ENCODE measurements at places on chromosomes 13 and 19. TPM values are rescaled to one million over a fixed set of nuclear protein-coding genes. Genes with fewer than 3 reads are reported as not detected.

DNA sequence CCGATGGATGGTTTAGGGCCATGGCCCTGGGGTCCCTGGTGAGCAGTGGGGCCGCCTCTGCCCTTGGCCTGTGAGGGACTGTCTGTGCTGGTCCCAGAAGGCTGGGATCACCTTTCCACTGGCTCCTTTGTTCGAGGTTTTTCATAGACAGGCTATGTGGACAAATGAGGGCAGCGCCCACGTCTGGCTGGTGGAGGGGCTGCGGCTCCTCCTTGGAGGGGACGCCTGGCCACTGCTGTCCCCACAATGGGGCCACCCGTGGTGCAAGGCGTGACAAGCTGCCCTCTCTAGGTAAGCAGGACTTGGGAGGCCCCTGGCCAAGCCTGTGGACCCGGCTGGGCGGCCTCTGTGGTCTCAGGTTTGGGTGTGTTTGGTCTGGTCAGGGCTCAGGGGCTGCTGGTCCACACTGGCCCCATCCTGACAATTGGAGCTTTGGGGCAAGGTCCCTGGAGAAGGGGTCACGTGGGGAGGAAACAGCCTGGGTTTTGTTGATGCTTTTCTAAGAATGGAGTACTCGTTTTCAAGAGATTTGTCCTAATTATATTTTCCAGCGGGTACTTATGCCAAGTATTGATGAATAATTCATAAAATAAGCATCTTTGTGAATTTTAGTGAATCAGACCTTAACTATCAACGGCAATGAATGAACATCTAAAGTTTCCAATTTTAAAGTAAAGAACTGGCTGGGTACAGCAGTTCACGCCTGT is 33.3 kb downstream of the MCF2L start:
- no peak for DNase-seq

DNA sequence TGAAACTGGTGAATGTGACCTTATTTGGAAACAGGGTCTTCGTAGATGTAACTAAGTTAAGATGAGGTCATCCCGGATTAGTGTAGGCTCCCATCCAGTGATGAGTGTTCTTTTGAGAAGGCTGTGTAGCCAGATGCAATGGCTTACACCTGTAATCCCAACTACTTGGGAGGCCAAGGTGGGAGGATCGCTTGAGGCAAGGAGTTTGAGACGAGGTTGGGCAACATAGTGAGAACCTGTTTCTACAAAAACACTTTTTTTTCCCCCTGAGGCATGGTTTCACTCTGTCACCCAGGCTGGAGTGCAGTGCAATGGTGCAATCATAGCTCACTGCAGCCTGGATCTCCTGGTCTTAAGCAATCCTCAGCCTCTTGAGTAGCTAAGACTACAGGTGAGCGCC is 36.4 kb downstream of the FBN3 start:
- no peak for DNase-seq

DNA sequence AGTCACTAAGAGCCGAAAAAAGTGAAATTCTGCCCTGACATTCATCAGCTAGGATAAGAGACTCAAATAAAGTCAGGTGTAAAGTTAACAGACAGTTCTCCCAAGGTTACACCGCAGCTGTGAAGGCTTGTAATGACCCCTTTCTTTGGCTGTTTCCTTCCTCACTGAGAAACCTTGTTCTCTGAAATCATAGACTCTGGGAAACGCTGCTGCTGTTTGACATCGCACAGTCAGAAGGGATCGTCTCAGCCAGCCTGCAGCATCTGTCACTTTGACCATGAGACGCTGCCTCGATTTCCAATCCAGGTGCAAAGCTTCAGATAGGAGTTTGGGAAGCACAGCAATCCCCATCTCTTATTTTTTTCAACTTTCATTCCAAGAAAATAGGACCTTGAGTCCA is 678 bp downstream of the BCAT2 start:
- DNase-seq, result no peak

Gene B3GNT3
- not detected for total RNA-seq

DNA sequence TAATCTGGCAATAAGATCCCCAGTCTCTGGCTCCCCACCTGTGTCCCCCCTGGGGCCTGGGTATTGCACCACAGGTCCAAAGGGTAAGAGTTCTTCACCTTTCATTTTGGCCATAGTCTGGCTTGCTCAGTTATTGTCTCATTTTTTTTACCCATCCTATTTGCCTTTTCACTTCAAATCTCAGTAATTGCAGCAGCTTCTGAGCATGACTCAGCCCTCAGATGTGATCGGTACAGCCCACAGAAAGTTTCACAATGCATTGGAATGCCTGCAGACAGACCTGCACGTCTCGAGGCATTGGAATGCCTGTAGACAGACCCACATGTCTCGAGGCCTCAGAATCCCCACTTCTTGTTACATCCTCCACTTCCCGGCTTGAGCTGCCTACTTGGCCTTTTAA is 173.6 kb downstream of the NUFIP1 start:
- no peak for DNase-seq

- DNase-seq, result no peak
These were observed 5.9 kb downstream of the BRME1 start for GRCh38 chr19:13899912-13900584.

DNA sequence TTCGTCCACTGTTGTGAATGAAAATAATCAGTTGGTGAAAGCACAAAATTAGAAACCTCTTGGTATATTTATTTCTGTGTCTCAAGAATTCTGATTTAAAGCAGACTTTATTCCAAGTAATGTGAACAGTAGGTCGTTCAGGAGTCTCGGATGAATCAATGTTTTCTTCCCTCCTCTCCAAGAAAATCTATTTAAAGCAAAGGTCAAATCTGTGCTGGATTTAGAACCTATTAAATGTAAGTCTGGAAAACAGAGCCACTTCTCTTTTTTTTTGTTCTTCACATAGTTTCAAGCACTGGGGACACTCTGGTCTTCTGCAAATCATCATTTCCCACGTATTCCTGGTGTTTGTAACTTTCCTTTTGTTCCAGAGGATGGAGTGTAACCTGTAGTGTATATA is 312.7 kb downstream of the ATP8A2 start:
- no peak for DNase-seq

GRCh38 chr19:55189403-55189835 is 9.3 kb upstream of the SYT5 start:
- DNase-seq, result no peak

Data from cerebellum (tissue), 4 donors.